ENCODE measurements at places on chromosomes 4 and X. TPM values are rescaled to one million over a fixed set of nuclear protein-coding genes. Genes with fewer than 3 reads are reported as not detected.

Gene SPANXN4
- total RNA-seq: not detected

Gene LDOC1
- total RNA-seq: 4.4 TPM

Gene NAP1L3
- 4.7 TPM for total RNA-seq

Gene PSAPL1
- total RNA-seq: not detected

DNA sequence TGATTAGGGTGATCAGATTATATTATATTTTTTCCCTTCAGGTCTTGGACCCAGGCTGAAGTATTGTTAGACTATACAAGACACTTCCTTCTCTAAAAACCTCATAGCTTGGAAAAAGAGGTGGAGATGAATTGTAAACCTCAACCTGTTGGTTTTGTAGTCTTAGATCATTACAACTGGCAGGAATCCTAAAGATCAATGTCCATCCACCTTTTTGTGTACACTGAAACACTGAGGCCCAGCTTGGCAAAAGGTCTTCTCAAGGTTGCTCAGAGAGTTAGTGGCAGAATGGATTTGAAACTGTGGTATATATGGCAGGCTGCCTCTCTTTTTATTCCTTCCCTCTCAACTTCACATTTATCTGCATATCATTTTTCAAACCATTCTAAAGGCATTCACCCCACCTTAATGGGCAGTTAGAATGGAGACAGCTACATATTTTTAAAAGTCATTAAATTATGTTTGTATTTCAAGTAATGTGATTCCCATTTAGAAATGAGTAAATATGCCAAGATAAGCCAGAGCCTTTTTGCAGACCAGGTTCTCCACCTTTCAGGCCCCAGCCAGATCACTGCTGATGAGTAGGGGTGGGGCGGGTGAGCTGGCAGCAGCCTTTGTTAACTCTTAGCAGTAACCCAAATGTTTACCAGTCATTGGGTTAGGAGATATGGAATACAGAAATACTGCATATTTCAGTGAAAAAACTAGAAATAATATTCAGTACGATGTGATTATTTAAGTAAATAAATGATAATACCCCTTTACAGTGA lies 243.2 kb upstream of the F9 start:
- DNase-seq: no peak

DNA sequence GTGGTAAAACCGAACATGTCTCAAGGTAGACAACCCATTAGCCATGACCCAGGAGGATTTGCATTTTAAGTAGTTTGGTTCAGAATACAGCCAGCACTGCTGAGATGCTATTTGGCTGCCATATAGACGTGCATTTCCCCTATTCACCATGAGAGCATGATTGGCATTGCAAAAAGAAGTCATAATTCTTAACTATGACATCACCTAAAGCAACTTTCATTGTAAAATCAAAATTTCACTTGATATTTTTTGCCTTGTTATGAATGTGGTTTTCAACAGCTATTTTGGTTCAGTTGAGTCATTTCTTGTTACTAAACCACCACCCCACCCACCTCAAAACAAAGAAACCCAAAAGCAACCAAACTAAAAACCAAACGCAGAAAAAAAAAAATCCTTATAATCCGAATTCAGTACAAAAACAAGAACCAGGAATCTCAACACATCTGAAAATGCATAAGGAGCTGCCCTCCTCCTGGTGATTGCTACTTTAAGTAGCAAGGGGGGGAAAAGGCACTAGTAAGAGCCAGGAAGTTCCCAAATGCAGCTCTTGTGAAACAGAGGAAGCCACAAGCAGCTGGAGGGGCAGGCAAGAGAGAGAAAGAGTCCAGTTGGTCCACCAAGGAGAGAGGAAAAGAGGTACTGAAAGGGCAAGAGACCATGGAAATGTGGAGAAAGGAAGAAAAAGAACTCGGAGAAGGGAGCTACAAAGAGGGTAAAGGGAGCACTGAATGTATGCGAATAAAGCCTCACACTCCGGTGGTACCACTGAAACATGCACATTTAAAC lies 3.1 kb downstream of the SLITRK4 start:
- DNase-seq: no peak

DNA sequence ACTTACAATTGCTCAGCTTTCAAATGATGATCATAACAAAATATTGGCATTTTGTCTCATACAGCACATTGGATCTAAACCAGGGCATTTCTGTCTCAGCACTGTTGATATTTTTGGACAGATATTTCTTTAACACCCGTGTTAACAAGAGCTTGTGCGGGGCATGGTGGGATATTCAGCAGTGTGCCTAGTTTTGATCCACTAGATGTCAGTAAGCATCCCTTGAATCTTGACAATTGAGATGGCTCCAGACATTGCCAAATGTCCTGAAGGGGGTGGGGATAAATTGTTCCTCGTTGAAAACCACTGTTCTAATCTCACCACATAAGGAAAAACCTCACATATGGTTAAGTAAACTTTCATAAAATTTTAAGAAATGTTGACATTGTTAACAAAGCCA lies 806.3 kb downstream of the STIM2 start:
- DNase-seq: no peak

DNA sequence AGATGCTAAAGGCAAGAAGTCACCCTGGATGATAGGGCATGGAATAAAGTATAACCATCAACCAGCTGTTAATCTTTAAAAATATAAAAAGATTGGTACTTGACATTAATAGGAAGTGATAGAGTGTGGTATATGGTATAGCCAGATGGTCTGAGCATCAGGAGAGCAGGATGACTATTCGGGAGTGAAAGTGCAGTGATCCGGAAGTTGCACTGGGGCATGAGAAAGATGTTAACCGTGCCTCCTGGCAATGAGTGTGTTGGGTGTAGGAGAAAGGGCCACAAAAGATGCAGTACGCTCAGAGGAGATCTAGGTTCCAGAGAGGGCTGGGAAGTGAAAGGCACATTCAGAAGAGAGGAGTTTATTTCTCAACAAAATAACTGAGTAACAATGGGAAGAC lies 65.0 kb downstream of the TSPAN7 start:
- DNase-seq: no peak

DNA sequence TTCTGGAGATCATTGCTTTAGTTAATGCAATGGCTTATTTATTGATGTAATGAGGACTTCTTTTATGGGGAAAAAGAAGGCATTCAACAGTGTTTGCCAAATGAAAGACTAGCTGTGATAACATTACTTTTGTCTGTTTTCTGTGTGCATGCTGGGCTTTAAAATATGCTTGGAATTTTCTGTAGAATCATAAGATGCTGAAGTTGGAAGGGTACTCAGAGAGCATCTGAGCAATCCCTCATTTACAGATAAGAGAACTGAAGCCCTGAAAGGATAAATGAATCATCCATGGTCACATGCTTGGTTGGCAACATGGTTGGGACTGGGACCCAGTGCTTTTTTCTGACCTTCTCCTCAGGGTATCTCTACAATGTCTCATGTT lies 31.4 kb upstream of the PITX2 start:
- no peak for DNase-seq

- DNase-seq: peak; percentile 67
These were observed 40.4 kb upstream of the PDHA1 start for GRCh38 chrX:19303256-19303880.

GRCh38 chrX:19842542-19842941 lies 44.9 kb downstream of the SH3KBP1 start:
- no peak for DNase-seq

GRCh38 chr4:25984796-25985195 lies 70.8 kb downstream of the SMIM20 start:
- DNase-seq: no peak

DNA sequence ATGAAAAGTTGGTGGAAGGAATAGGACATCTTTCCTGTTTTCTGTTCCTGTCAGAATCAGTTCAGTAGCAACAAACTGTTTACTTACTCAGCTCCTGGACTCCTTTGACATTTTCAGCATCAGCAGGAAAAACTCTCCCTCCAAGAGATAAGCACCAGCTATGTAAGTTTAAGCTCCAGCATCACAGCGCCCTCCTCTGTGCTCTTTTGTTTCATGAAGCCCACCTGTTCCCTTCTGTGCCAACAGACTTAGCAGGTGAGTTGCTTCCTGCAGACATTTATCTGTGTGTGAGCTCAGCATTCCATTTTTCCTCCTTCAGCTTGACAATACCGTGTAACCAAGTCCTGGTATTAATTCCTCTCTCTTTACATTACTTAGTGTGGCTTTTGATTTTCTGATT lies 644.1 kb upstream of the AGA start:
- no peak for DNase-seq

DNA sequence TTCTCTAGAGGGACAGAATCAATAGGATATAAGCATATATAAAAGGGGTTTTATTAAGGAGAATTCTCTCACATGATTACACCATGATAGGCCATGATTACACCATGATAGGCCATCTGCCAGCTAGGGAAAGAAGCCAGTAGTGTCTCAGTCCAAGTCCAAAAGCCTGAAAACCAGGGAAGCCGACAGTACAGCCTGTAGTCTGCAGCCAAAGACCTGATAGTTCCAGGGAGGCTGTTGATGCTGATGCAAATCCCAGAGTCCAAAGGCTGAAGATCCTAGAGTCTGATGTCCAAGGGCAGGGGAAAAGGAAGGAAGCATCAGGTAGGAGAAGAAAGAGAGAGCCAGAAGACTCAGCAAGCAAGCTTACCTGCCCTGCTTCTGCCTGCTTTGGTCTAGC lies 411.3 kb upstream of the EMCN start:
- DNase-seq: no peak

- no peak for DNase-seq
These were observed 376.8 kb upstream of the FGF16 start for GRCh38 chrX:77070202-77070918.

DNA sequence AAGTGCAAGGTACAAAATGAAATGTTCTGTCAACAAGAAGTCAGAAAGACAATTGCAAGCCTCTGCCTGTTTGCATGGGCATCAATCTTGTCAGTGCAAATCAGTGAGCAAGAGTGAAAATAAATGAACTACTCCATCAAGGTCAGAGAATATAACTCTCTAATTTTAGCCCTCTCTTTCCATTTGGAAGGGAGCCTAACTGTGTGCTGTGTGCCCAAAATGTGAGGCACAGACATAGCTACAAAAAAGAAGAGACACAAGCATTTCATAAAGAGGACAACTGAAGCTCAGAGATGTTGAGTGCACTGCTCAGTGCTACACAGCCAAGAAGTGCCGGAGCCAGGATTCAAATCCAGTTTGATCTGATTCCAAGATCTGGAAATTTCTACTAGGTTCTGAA lies 114.3 kb downstream of the SLC2A9 start:
- DNase-seq: no peak
